Aorta (tissue), 5 donors: ENCODE measurements at places on chromosomes 11 and 22. TPM values are rescaled to one million over a fixed set of nuclear protein-coding genes. Genes with fewer than 3 reads are reported as not detected.
A peak's percentile ranks its signal among the peaks of the same experiment; 100 is the strongest.

GNB1L gene
- 12.6 TPM for polyA plus RNA-seq

APOBEC3C gene
- polyA plus RNA-seq, result 17.8 TPM

FAR1 gene
- polyA plus RNA-seq, result 13.4 TPM

DNA sequence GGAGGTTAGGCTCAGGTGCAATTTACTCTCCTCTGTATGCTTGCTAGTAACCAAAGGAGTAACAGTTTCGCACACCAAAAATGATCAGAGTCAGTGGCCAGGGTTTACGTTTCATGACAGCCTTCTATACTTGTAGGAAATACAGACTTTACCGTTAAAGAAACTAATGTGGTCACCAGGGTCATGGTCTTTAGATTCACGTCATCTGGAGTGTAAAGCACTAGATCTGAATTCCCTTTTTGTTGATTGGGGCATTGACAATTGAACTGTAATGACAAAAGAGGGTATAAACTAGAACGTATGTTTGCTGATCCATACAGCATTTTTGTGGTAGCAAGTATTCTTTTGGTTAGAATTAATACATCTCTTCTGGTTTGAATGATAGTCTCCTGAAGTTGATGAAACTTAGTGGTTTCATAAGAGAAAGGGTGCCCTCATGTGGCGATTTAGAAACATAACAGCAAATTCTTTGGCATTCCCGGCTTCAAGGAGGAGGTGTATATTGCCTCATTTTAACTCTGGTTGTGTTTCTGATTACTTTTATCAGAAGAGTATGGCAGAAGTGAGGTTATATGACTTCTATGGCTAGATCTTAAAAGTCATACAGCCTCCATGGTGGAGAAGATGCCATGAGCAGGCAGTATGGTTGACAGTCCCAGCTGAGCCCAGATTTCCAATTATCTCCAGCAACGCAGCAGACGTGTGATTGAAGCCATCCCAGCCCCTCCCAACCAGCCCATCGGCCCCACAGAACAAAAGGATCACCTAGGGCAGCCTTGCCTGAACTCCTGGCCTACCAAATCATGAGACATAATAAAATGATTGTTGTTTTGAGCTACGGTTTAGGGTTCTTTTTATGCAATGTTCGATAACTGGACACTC, 35.1 kb downstream of the MMP7 start:
- no peaks in the 10 kb centered on the region for H3K36me3 ChIP-seq
- DNase-seq, result no peak
- H3K27me3 ChIP-seq, result no peaks in the 10 kb centered on the region
- no peak overlapping the region for H3K27ac ChIP-seq
- no peak overlapping the region for H3K4me3 ChIP-seq
- no peaks in the 10 kb centered on the region for H3K4me1 ChIP-seq

DNA sequence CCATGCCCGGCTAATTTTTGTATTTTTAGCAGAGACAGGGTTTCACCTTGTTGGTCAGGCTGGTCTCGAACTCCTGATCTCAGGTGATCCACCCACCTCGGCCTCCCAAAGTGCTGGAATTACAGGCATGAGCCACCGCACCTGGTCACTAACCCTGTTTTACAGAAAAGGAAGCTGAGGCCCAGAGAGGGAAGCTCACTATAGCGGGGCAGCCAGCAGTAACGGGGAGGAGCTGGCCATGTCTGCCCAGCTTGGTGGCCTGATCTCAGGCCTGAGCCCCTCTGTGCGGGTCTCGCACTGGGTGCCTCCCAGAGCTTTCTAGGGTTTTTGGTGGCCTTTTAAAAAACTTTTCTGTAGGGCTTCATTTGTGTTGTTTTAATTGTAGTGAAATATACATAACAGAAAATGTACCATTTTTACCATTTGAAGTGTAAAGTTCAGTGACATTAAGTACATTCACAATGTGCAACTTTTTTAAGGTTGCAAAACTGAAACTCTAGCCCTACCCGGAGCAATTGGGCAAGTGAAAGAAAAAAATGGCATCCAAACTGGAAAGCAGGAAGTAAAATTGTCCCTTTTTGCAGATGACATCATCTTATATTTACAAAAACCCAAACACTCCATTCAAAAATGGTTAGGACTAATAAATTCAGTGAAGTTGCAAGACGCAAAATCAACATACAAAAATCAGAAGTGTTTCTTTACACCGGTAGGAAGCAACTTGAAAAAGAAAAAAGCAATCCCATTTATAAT, 14.5 kb upstream of the CYTH4 start:
- peak; percentile 32 for DNase-seq
- no peak overlapping the region for H3K27ac ChIP-seq
- no peaks in the 10 kb centered on the region for H3K27me3 ChIP-seq

DNA sequence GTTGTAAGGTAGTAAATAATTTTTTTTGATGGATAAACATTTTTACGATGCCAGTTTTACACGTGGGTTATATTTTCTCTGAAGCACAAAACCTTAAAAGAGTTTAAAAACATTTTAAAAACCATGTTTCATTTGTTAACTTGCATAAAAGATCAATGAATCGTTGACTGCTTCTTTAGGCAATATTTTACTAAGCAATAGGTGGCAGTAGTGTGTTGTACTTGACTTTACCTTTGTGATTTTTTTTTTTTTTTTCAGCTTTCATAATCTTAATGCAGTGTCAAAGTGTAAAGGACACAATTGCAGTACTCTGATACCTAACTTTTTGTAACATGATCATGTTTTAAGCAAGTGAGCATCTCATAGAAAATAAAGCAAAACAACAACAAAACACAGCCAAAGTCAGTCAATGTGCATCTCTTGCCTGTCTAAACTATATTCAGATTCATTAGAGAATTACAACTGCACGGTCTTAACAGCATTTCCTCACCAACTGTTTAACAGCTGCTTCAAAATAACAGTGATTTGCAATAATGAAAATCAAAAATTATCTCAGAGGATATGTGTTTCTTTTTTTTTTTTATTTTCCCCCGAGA, 27.7 kb downstream of the DNAJC24 start:
- H3K27ac ChIP-seq, result no peak overlapping the region
- no peaks in the 10 kb centered on the region for H3K27me3 ChIP-seq
- H3K36me3 ChIP-seq, result no peaks in the 10 kb centered on the region
- H3K4me1 ChIP-seq, result no peaks in the 10 kb centered on the region

DNA sequence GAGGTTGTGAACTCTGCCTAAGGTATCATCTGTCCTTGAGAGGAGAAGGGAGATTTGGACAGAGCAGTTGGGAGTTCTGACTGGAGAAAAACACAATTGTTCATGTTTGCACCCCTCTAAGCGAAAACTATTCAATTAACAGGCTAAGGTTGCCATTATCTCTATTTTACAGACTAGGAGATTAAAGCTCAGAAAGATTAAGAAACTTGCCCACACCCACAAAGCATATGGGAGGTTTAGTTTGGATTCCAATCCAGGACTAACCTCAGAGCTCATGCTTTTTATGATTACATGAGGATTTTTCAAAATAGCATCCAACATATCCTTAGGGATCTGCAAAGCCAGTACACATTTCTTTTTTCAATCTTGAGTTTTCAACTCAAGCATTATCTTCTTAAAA, 22.0 kb downstream of the GAB2 start:
- no peak overlapping the region for H3K27ac ChIP-seq
- H3K4me3 ChIP-seq, result no peak overlapping the region
- DNase-seq, result no peak
- H3K27me3 ChIP-seq, result no peaks in the 10 kb centered on the region
- H3K4me1 ChIP-seq, result peaks cover 8% of the 10 kb centered on the region

DNA sequence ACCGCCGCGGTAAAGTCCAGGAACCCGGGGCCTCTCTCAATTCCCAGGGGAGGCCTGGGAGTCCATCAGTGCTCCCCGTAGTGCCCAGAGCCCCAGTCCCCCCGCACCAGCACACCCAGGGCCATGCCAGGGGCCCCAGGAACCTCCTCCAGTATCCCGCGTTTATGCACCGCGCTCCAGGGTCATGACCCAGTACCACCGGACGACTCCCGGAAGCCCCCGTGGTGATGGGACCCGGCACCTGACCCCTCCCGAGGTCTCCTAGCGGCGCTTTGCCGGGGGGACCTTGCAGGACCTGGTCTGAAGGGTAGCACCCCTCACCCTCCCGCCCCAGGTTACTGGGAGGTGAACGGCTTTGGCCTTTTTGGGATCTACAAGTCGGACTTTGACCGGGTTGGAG, 11.2 kb downstream of the B4GALNT4 start:
- H3K36me3 ChIP-seq, result no peaks in the 10 kb centered on the region
- H3K4me3 ChIP-seq, result no peak overlapping the region
- no peak overlapping the region for H3K27ac ChIP-seq

DNA sequence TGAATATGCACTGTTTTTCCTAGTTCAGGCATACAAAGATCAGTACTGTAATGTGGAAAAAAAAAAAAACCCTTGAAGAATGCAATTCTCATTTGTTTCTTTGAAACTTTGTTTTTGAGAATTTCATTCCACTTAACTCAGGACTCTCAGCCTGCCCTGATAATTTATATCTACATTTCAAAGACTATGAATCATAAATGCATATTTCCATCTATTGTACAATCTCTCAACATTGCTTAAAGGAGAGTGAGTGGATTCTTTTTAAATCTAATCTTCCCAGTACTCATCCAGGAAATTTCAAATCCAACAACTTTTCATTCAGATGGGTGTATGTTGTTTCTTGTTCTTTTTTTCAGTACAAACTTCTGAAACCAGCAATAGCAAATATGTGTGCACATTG, 322.2 kb upstream of the DDI1 start:
- H3K36me3 ChIP-seq, result no peaks in the 10 kb centered on the region
- H3K4me1 ChIP-seq, result no peaks in the 10 kb centered on the region
- H3K27me3 ChIP-seq, result no peaks in the 10 kb centered on the region
- no peak for DNase-seq
- no peak overlapping the region for H3K4me3 ChIP-seq

DNA sequence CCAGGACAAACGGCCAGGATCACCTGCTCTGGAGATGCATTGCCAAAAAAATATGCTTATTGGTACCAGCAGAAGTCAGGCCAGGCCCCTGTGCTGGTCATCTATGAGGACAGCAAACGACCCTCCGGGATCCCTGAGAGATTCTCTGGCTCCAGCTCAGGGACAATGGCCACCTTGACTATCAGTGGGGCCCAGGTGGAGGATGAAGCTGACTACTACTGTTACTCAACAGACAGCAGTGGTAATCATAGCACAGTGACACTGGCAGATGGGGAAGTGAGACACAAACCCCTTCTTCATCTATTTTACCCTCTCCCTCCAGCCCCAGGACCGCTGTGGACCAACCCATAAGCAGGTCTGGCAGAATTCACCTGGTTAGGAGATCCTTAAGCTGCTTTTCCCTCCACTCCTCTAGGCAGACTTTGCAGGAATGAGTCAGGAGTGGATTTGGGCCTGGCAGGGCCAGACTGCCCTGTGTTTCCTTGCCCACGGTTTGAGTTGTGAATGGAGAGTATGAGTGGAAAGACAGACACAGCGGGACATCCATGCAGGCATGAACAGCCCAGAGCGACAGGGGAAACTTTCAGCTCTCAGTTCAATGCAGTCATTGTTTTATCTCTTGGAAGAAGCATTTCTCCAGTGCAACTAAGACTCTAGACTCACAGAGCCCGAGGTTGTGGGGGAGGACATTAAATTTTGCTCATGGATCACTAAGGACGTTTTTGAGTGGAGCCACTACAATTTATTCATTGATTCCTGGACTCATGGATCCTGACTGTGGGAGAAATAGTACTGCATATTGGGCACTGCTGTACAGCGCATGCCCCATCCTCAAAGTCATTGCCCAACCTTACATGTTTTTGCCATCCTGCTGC, 75.3 kb upstream of the IGLL5 start:
- no peaks in the 10 kb centered on the region for H3K4me1 ChIP-seq
- no peak overlapping the region for H3K27ac ChIP-seq
- H3K36me3 ChIP-seq, result no peaks in the 10 kb centered on the region
- no peaks in the 10 kb centered on the region for H3K27me3 ChIP-seq
- H3K4me3 ChIP-seq, result no peak overlapping the region

- no peak overlapping the region for H3K27ac ChIP-seq
- no peak overlapping the region for H3K4me3 ChIP-seq
- no peak for DNase-seq
- no peaks in the 10 kb centered on the region for H3K36me3 ChIP-seq
Observed at GRCh38 chr11:79236541-79236971, 204.3 kb downstream of the TENM4 start.

- DNase-seq, result no peak
- no peaks in the 10 kb centered on the region for H3K4me1 ChIP-seq
- no peak overlapping the region for H3K27ac ChIP-seq
- H3K27me3 ChIP-seq, result no peaks in the 10 kb centered on the region
- no peak overlapping the region for H3K4me3 ChIP-seq
- no peaks in the 10 kb centered on the region for H3K36me3 ChIP-seq
Observed at GRCh38 chr11:70614034-70614681, 215.8 kb downstream of the CTTN start.

- H3K4me3 ChIP-seq, result no peak overlapping the region
- H3K36me3 ChIP-seq, result no peaks in the 10 kb centered on the region
- no peaks in the 10 kb centered on the region for H3K27me3 ChIP-seq
- H3K27ac ChIP-seq, result no peak overlapping the region
- H3K4me1 ChIP-seq, result no peaks in the 10 kb centered on the region
Observed at GRCh38 chr11:25702417-25702816, 629.5 kb upstream of the ANO3 start.

GRCh38 chr11:2958251-2958650, 29.0 kb upstream of the PHLDA2 start:
- H3K4me3 ChIP-seq, result no peak overlapping the region
- no peaks in the 10 kb centered on the region for H3K27me3 ChIP-seq
- peaks cover 5% of the 10 kb centered on the region for H3K36me3 ChIP-seq
- no peak for DNase-seq
- no peaks in the 10 kb centered on the region for H3K4me1 ChIP-seq
- H3K27ac ChIP-seq, result no peak overlapping the region

DNA sequence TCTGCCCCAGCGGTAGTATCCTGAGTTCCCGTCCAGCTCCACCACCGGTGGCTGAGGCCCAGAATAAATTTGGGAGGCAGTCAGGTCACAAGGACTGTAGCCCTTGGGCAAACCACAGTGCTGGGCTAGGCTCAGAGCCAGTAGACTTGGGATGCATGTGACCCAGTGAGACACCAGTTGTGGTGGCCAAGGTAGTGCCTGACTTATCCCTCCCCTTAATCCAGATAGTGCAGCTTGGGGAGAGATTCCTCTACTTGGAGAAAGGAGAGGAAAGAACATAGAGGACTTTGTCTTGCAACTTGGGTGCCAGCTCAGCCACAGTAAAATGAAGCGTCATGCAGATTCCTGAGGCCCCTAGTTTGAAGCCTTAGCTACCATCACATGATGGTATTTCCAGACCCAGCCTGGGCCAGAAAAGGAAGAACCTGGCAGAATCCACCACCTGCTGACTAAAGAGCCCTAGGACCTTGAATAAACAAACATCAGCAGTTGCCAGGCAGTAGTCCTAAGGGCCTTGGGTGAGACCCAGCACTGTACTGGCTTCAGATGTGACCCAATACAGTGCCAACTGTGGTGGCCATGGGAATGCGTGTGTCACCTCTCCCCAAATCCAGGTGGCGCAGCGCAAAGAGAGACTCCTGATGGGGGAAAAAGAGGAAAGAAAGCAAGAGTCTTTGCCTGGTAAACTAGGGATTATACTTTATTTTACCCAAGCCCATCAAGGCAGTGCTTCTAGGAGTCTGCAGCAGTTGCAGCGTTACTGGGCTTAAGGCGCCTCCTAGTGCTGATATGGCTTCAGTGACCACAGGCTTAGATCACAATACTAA, 17.0 kb upstream of the DDX10 start:
- peak; percentile 71 for DNase-seq
- no peak overlapping the region for H3K27ac ChIP-seq
- H3K4me1 ChIP-seq, result peaks cover 3% of the 10 kb centered on the region
- H3K36me3 ChIP-seq, result no peaks in the 10 kb centered on the region
- no peak overlapping the region for H3K4me3 ChIP-seq
- H3K27me3 ChIP-seq, result no peaks in the 10 kb centered on the region
